ENCODE measurements at places on chromosomes 4 and X. TPM values are rescaled to one million over a fixed set of nuclear protein-coding genes. Genes with fewer than 3 reads are reported as not detected.

TMEM156 gene
- not detected for total RNA-seq

ZCCHC4 gene
- 13.0 TPM for total RNA-seq

VAMP7 gene
- total RNA-seq, result 32.2 TPM

TRIM75 gene
- not detected for total RNA-seq

CSAG3 gene
- total RNA-seq, result not detected

SCLT1 gene
- 7.2 TPM for total RNA-seq

AREG gene
- 2,145 TPM for total RNA-seq

SLC25A6 gene
- total RNA-seq, result 270 TPM

RRAGB gene
- total RNA-seq, result 8.8 TPM

LIN54 gene
- 16.2 TPM for total RNA-seq

SHROOM2 gene
- total RNA-seq, result 2.4 TPM

SSX2B gene
- total RNA-seq, result not detected

RAB39B gene
- total RNA-seq, result 2.7 TPM

ELK1 gene
- total RNA-seq, result 44.7 TPM

RGS12 gene
- 94.3 TPM for total RNA-seq

AIMP1 gene
- total RNA-seq, result 56.0 TPM

XK gene
- total RNA-seq, result 0.35 TPM

DDX3X gene
- total RNA-seq, result 247 TPM

MAGEB17 gene
- total RNA-seq, result not detected

VEGFC gene
- 9.0 TPM for total RNA-seq

FHDC1 gene
- total RNA-seq, result 29.3 TPM

Data from mammary epithelial cell (primary cell).